ENCODE measurements at places on chromosomes 5 and 9.

DNA sequence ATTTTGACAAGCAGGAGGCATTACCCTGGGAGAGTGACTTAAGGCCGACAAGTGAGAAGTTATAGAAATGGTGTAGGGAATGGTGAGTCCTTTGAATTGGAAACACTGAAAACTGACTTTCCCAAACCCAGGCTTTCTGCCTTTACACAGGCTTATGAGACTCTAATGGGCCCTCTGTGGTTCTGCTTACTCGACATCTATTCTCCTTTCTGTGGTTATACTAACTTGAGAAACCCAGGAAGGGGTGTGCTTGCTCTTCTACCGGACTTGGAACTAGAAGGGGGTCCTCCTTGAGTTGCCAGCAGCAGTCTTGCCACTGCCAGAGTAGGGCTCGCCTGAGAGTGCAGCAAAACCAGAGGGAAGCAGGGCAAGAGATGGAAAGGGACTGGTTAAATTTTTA, 63.3 kb downstream of the FYB1 start:
- no peak for DNase-seq

- no peak for DNase-seq
These were observed 363.6 kb downstream of the ANXA1 start for GRCh38 chr9:73515216-73515615.

DNA sequence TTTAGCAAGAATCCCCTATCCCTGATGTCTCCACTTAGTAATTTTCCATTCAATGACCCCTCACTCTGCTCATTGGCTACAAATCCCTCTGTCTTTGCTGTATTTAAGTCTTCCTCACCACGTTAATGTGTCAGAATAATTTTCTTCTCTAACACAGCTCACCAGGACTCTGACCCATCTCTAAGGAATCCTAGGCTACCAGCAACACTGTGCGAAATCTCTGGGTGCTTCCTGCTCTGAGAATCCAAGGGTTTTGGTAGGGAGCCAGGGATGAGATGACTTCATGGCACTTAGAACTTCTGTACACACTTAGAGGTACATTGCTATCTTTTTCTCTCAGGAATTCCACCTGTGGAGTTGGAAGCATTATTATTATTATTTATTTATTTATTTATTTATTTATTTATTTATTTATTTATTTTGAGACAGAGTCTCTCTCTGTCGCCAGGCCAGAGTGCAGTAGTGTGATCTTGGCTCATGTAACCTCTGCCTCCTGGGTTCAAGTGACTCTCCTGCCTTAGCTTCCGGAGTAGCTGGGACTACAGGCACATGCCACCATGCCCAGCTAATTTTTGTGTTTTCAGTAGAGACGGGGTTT, 53.5 kb downstream of the FOXI1 start:
- DNase-seq: no peak

DNA sequence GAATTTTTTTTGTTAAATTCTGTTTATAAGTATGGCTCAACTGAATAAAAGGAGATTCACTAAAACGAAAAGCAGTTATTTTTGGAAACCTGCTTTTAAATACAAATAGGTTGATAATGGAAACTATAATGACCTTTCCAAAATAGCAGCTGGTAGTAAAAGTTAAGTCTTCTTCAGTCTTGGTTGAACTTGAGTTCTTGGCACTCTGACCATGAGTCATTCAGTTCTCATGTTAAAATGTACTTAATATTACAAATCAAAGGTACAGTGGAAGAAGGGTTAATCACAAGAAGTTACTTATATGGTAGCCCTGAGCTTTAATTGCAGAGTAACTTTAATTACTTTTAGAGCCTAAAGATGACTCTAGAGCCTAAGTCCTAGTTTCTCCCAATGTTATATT, 62.1 kb downstream of the KLF9 start:
- no peak for DNase-seq

DNA sequence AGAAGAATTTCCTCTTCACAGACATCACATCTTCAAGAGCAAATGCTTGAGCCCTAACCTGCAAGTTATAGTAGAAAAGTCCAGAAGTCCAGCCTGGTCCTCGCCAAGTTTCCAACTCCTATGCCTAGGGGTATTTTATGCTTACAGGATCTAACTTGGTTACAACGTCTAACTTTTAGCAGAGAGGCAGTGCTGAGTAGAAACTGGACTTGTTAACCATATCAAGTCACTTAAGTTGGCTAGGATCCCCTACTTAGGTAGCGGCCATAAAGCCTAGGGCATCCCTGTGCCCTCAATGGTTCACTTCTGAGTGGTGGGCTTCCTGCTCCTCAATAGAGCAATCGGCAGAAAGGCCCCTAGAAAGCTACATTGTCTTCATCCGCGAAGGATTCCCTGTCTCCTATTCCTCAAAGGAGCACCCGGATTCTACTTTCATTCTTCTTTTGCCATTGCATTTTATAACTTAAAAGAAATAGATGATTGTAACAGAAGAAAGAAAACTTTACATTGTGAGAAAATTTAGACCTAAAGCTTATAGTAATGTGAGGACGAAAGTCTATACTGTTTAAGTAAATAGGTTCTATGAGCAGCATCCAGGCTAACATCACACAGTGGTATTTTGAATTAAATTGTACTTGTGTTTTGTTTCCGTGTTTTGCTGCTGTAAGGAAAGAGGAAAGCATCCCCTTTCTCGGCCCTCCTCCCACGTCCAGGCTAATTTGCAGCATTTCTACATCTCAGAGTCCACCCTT, 1.3 kb upstream of the MTAP start:
- DNase-seq: no peak

- DNase-seq: no peak
These were observed 527.3 kb downstream of the MTRR start for GRCh38 chr5:8396246-8396645.

DNA sequence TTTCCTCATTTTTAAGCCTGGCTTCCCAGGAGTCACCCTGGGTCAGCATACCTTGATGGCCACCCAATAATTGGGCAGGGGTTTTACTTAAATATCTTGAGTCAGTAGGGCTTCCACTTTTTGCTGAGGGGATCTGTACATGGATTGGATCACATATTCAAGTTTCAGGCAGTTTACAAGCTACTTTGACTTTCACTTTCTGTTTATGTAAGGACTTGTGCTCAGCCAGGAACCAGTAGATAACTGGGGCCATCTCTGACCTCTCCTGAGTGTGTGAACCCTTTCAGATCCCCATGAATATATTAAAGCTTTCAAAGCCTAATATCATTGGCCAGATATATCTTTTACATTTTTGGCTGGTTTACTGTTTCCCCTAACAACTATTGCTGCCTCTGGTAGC, 45.1 kb downstream of the SLCO6A1 start:
- no peak for DNase-seq

DNA sequence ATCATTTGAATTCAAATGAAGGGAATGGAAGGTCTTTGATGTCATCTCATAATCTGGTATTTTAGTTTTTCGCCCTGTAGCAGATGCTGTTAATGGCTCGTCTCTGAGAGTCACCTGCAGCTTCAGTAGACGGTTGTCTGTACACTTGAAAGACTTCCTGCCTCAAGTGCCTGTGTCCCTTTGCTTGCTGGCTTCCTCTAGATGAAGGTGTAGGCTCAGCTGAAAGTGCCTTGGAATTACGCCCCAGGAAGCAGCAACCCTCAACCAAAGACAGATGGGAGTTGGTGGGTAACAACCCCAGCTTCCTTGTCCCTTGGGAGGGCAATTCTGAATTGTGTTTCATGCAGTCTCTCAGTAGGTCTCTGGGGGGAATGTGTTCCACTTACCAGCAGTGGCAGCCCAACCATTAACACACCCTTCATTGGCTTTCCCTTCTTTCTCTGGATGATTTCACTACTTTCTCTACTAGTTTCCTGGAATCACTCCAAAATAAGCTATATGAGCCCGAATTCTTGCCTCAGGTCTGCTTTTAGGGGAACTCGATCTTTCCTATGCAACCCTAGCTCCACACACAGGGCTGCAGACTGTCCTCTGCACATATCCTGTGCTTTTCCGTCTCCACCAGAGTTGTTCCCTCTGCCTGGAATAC, 395.6 kb downstream of the DMAC1 start:
- DNase-seq: no peak

GRCh38 chr9:126478216-126478981, 135.3 kb upstream of the LMX1B start:
- DNase-seq: no peak

- no peak for DNase-seq
These were observed 418.0 kb downstream of the SPATA31D1 start for GRCh38 chr9:82406456-82407085.

- DNase-seq: no peak
These were observed 24.3 kb downstream of the CENPP start for GRCh38 chr9:92349771-92350739.

GRCh38 chr9:112125951-112126388, 49.1 kb downstream of the SUSD1 start:
- no peak for DNase-seq

DNA sequence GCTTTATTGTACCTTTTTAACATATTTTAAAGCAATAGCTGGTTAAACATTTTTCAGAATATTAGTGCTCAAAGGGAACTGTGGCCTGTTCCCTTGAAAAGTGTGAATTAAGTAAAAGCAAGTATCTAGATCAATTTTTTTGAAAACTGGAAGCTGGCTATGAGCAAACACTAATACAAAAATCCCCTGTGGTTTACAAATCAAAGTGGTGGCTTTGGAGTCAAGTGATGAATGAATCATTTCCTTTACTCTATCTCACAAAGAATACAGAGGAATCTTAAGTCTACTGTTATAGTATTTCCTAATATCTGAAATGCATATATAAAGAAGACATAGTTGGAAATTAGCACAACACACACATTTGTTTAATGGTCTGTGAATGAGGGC, 212.4 kb upstream of the C9orf72 start:
- DNase-seq: no peak

DNA sequence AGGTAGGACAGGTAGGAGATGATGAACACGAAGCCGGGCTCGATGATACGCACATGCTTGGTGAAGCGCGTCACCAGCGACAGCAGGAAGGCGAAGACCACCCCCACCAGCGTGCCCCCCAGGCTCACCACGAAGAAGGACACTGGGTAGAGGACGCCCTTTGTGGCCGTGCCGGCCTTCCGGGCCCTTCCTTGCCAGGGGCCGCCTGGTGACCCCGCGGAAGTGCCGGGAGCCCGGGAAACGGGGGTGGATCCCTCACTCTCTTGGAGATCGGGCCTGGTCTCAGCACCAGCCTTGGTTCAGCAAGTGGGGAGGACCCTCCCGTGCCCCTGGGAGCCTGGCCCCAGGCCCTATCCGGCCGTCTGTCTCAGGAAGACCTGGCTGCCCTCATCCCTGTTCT, 39.7 kb downstream of the SLC9A3 start:
- no peak for DNase-seq

DNA sequence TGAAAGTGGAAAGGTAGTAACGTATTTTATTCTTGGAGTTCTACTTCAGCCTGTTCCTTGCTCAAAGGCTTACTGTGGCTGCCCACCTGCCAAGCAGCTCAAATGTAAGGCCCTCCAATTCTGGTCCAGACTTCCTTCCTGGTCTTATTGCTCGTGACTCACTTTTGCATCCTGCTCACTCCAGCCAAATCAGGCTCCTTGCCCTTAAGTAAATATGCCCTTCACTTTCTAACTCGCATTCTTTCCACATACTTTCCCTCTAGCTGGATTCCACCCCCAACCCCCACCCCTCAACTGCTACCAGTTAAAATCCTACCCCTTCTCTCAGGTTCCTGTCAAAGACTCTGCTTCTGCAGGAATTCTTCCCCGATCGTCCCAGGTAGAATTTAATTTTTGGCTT, 96.6 kb downstream of the GALNT10 start:
- no peak for DNase-seq

GRCh38 chr5:141003791-141004611, 37.7 kb downstream of the PCDHAC2 start:
- no peak for DNase-seq

DNA sequence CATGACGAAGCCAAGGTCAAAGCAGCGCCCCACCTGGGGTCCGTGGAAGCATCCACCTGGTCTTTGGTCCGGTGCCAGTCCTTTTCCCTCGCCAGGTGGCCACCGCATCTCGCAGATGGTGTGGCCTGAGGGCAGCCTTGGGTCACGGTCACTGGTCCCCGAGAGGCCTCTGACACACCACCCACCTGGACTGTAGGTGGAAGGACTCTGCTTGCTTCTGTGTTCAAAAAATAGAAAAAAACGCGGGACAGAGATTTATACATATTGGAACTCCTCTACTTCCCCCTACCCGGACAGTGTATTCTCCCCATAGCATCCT, 466 bp upstream of the TTC39B start:
- DNase-seq: no peak

Data from stimulated activated CD8-positive, alpha-beta memory T cell treated with anti-CD3 and anti-CD28 coated beads, Interleukin-12 subunit alpha, Interleukin-12 subunit beta, amount 100 ng/mL, for 4 hours (primary cell).